M059J (cell line): ENCODE measurements at places on chromosomes 12 and 14. TPM values are rescaled to one million over a fixed set of nuclear protein-coding genes. Genes with fewer than 3 reads are reported as not detected.

DNA sequence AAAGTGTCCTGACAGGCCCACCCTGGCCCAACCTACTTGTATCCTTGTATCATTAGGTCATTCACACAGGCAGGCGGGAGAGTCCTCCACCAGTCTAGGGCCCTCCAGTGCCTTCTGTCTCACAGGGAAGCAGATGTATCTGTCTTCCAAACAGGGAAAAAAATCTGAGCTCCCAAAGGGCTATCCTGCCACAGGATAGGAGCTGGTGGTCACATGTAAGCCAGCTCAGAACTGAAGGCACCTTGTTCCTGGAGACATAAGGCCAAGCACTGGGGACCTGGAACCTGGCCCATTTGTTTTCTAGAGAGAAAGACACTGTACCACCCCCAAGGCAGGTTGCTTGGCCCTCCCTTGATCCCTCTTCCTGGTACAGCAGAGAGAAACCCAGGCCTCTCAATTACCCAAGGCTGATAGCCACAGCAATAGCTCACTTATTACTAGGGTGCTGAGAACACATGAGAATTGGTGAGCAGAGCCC lies 19.4 kb upstream of the PLEKHH1 start:
- peak; percentile 32 for DNase-seq

Gene SPX
- total RNA-seq: 0.39 and 0.47 TPM in 2 replicates

- no peak for DNase-seq
These were observed 557.0 kb downstream of the VRK1 start for GRCh38 chr14:97354119-97354722.

DNA sequence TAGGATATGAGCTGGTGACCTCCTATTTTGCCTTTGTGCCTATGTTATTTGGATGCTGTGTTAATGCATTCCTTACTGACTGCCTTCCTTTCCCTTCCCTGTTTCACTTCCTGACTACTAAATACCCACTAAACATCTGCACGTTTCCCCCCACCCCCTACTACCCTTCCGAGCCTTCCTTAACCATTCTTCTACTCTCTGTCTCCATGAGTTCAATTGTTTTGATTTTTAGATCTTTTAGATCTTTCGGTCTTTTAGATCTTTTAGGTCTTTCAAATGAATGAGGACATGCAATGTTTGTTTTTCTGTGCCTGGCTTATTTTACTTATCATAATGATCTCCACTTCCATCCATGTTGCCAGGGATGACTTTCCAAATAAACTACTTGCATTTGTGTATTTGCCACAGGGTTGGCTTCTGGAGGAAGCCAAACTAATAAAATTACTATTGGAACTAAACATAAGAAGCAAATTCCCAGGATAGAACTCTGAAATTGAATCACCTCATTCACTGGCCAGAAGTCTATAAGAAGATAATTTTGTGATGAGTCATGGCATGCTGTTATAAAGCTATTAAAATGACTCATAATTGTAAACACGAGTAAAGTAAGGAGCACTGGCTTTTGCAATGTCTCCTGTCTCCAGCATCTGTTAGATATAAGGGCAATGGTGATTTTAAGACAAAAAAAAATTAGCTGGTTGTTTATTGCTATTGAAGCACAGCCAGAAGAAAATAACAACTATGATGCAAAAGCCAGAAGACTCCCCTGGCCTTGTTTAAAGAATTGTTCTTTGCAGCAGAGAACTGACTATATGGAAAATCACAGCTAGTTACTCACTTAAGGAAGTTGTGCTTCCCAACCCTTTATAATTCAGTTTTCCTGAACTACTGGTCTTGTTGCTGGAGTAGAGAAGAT lies 586.3 kb downstream of the LRFN5 start:
- peak; percentile 87 for DNase-seq

DNA sequence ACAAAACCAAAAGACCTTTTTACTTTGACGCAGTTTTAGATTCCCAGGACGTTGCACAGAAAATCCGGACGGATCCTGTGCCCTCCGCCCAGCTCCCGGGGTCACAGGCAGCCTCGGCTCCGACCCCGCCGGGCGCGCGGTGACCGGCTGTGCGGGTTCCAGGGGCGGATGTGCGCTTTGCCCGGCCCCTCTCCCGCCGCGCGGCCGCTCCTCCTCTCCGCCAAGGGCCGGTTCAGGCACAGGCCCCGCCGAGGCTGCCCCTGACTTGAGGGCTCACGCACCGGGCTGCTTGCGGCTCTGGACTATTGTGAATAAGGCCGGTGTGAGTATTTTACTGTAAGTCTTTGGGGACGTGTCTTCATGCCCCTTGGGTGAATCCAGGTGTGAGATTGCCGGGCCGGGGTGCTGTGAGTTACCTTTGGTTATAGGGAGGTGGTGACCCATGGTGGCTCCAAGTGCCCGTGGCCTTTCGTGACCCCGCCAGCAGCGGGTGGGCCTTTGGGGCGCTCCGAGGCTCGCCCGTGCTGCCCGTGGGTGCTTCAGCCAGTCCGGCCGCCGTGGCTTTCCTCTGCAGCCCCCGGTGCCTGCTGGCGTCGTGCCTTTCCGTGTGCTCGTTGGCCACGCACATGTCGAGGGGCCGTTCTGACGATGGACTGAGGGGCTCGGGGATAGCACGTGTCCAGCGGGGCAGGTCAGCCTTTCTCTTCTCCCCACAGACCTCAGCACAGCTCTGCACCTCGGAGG lies 45.9 kb downstream of the NOC4L start:
- no peak for DNase-seq

- DNase-seq: peak; percentile 41
These were observed 1.1 kb upstream of the RPL41 start for GRCh38 chr12:56115329-56115728.

DNA sequence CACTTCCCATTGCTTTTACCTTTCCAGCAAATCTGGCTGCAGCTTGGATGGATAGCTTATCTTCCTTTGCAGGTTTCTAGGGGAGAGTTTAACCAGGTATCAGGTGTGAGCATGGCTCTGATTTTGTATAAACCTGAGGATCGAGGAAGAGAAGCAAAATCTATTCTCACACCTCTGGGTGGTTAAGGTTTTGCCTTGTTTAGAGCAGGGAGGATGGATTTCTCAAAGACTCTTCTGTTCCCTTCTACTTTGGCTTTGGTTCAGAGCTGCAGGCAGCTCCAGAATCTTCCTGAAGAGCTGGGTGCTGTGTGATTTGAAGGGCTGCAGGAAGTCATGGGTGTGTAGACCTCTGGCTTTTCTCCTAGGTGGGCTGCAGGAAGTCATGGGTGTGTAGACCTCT lies 1.7 kb downstream of the JDP2 start:
- DNase-seq: no peak

- peak; percentile 66 for DNase-seq
These were observed 39.7 kb downstream of the PSMA6 start for GRCh38 chr14:35331605-35332516.

GRCh38 chr12:48933664-48934311 lies 8.5 kb upstream of the FKBP11 start:
- no peak for DNase-seq

Gene CPNE6
- not detected in 2 replicates for total RNA-seq
